ENCODE measurements at places on chromosomes 1 and 21.

- DNase-seq = no peak
Measured at GRCh38 chr1:202702088-202702487, 8.2 kb downstream of the SYT2 start.

- no peak for DNase-seq
Measured at GRCh38 chr1:231576804-231577718, 48.6 kb downstream of the TSNAX start.

DNA sequence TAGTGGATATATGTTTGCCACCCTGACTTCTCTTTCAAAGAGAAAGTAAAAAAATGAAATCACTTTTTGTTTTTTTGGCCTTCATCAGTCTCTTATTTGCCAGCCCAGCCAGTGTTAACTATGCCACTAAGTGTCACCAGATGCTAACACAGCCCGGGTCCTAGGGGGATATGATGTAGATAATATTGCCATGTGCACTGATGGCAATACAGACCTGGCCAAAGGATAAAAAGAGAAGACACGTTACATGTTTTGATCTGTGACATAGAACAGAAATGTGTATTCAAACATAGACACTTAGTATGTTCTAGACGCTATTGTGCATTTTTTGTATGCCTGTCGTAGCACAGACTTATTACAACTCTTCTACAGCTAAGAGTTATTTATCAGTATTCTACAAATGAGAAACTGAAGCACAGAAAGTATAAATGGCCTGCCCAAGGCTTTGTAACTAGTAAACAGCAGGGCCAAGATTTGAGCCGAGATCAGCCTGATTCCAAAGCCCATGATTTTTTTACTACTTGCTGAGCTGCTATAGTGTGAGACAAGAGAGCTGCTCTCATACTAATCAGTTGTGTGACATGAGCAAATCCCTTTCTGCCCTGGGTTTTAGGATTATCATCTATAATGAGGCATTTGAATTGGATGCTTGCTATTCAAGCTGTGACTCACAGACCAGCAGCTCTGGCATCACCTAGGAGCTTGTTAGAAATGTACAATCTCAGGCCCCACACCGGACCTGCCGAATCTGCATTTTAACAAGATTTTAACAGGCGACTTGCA, 6.3 kb downstream of the LRRC53 start:
- DNase-seq = peak; percentile 26

GRCh38 chr1:18486195-18486594, 5.5 kb downstream of the KLHDC7A start:
- no peak for DNase-seq

DNA sequence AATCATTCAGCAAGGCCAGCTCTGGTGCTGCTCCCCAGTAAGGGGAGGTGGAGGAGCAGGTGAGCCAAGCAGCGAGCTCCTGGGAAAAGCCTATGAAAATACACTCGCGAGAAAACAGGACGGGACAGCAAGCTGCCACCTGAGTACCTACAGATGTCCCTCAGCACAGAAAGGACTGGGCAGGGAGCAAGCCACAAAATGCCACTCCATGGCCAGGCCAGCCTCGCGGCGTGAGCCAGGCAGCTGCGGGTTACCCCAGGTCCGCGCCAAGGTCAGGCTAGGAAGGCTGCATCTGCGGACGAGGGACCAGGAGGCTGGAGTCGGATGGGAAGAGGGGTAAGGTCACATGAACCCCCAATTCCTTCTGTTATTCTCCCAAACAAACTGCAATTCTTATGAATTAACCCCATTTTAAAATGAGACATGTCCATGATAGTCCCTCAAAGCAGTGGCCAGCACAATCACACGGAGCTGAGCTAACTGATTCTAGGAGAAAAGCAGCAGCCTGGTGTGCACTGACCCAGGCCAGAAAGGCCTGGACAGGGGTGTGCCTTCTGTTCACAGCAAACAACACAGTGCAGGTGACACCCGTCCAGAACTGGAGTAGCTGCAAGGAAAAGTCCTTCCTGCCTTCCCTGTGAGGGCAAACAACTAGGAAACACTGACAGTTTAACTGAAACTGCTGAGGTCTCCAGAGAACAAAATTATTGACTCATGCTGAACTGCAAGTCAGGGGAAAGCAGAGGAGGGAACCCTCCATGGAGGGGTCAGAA, 26.5 kb downstream of the PARP1 start:
- no peak for DNase-seq

DNA sequence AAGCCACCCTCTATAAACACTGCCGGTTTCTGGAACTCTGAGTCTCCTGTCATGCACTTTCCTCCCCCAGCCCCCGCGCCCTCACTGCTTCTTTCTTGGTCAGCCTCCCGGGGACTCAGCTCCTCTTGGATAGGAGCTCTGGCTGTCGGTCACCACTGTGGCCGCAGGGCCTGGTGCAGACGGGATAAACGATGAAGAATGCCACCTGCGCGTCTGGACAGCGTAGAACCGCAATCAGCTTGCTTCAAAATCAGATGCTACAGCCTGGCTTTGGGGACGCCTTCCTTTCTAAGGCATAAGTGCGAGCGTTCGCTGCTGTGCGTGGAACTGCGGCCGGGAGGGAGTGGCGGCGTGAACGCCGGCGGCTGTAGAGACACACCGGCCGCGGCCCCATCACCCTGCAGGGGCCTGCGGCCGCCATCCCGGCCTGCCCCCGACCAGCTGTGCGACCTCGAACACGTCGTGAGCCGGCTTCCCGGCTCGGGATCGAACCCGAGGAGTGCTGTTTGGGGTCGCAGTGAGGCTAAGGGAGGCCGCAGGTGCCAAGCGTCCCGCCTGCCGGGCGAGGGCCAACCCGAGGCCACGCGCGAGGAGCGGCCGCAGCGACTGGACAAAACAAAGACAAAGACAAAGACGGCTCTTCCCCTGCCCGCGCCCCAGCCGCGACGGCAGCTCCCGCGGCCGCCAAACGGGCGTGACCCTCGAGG, 688 bp downstream of the PTTG1IP start:
- DNase-seq = peak; percentile 78

- peak; percentile 4 for DNase-seq
Measured at GRCh38 chr1:213070406-213070805, 19.4 kb downstream of the RPS6KC1 start.

DNA sequence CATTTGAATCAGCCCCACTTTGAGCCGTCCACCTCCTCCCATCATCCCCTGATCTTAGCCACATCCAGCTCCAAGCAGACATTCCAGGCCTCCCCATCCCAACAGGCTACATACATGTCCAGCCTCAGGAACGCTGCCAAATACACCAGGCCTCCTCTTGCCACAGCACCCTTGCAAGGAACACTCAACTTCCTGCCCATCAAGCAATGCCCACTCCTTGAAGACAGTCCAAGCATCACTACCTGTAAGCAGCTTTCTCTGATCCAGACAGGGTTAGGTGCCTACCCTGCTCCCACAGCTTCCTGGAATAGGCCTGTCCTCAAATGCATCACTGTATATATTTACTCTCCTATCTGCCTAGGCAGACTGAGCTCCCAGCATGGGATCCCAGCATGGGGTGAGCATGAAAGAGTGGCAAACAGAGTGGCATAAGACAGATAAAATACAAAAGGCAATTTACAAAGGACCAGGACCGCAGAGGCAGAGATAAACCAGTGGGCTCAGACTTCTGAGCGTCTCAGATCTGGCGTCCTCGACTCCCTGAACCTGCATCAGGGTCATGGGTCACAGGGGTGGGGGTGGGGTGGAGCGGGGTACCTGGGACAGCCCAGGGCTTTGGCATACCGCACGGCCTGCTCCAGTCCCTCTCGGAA, 816 bp downstream of the HYI start:
- peak; percentile 50 for DNase-seq

DNA sequence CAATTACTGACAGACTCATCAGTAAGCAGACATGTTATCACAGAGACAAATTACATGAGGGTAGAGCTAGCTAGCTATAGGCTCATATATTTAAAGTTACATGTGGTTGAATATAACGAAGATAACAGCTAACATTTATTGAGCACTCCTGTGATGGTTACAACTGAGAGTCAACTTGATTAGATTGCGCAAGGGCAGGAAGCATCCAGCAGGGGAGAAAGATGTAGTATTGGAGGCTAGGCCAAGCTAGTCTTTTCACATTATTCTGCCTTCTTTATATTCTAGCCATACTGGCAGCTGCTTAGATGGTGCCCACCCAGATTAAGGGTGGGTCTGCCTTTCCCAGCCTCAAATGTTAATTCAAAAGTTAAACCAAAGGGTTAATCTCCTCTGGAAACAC, 37.1 kb downstream of the PIGK start:
- no peak for DNase-seq

- no peak for DNase-seq
Measured at GRCh38 chr1:92713939-92714338, 71.0 kb downstream of the EVI5 start.

DNA sequence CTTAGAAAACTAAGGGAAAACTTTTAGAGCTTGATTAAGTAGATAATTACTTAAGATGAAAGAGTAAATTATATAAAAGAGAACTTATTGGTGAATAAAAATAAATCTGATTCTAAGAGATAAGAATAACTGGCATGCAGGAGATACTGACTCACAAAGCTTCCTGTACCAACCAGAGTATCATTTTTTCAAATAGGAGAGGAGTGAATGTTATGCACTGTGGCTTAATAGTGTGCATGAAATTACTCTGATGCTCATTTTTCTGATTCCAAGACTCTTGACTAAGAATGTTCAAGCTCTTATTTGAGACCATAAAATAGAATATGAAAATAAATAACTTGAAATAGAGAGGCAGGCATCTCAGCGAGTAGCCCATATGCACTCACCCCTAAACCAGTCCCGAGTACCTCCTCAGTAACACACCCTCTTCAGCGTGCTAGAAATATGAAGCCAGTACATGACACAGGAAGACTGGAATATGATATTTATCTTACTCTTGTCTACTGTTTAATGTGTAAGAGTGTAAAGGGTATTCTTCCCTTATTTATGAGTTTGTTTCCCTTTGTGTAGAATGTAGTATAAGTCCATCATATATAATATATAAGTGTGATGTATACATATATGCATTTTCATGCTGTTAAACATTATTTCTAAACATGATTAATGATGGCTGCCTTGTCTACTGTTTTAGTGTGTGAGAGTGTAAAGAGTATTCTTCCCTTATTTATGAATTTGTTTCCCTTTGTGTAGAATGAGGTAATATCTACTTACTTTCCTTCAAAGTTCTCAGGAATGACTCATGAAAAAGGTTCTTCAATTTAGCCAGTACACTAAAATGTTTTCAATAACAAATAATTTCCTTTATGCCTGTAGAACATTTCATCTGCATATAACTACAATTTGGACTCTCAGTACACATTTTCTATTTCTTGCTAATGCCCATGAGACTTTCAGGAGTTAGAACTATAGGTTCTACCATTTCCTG, 99.2 kb upstream of the PALMD start:
- no peak for DNase-seq

DNA sequence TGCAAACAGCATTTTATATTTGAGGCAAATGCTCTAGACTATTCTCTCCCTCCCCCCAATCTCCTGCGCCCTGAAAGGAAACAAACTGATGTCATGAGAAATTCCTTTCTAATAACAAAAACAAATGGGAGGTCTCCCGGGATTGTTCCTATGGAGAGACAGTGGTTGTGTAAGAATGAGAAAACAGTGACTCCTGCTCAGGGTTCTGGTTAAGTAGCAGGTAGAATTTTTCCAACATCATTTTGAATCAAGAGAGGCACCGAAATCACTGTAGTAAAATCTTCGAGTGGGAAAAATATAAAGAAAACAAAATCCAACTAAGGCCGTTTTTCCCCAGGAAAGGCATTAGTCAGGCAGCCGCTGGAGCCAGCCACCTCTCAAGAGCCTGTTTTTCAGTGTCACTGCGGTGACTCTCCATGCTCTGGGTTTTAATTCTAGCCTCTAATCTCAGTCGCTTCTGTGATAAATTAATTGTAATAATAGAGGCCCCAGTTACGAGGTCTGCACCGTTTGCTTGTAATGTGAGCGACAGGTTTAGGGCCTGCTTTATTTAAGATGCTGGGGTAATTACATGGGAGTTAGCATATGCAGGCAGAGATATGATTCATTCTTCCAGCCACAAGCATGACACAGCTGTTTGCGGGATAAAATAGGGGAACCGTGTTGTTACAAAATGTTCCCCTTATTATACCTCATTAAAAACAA, 80.3 kb downstream of the RNF220 start:
- no peak for DNase-seq

GRCh38 chr1:154969860-154970452, 591 bp downstream of the SHC1 start:
- DNase-seq = no peak

GRCh38 chr1:36068866-36069265, 15.0 kb upstream of the TEKT2 start:
- no peak for DNase-seq

- no peak for DNase-seq
Measured at GRCh38 chr1:166588741-166589140, 250.5 kb upstream of the POGK start.

DNA sequence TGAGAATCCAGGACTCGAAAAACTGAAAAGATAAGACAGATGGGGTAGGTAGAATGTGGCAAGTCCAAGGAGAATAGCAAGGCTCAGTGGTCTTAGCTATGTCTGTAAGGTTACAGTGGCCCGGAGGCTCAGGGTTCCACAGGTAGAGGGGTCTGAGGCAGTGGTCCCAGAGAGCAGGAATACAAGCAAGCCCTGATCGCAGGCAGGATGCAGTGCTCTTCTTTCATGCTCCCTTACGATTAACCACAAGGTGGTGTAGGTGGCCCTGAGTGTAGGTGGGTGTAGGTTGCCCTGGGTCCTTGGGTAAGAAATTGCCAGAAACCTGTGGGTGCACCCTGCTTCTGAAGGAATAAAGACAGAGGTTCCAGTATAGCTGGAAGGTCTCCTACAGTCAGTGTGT, 99.1 kb upstream of the RAB3GAP2 start:
- DNase-seq = no peak

DNA sequence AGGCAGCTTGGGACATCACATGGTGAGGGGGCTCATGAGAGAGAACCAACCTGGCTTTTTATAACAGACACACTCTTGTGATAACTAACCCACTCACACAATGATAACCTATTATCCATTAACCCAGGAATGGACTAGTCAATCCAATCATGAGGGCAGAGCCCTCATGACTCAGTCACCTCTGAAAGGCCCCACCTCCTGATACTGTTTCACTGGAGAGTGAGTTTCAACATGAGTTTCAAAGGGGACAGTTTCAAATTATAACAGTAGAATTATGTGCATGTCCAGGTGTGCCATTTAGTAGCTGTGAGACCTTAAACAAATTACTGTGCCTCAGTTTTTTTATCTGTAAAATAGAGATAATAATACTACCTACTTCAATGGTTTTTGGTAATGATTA, 47.6 kb upstream of the PPP2R5A start:
- DNase-seq = no peak

DNA sequence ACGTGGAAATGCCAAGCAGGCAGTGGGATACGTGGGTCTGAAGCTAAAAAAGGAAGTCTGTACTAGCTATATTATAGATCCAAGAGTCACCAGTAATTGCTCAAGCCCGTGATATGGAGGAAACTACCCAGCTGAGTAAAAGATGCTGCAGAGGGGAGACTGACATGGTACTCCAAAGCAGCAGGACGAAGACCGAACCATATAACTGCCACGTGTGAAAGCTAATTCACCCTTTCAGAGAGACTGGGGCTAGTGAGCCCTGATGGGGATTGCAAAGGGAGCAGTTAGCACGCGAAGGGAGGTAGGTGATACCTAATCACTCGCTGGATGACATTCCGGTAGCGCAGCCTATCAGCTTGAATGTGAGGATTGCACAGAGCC, 316 bp downstream of the AP4B1 start:
- no peak for DNase-seq
